ENCODE measurements at places on chromosomes 2 and 18.

DNA sequence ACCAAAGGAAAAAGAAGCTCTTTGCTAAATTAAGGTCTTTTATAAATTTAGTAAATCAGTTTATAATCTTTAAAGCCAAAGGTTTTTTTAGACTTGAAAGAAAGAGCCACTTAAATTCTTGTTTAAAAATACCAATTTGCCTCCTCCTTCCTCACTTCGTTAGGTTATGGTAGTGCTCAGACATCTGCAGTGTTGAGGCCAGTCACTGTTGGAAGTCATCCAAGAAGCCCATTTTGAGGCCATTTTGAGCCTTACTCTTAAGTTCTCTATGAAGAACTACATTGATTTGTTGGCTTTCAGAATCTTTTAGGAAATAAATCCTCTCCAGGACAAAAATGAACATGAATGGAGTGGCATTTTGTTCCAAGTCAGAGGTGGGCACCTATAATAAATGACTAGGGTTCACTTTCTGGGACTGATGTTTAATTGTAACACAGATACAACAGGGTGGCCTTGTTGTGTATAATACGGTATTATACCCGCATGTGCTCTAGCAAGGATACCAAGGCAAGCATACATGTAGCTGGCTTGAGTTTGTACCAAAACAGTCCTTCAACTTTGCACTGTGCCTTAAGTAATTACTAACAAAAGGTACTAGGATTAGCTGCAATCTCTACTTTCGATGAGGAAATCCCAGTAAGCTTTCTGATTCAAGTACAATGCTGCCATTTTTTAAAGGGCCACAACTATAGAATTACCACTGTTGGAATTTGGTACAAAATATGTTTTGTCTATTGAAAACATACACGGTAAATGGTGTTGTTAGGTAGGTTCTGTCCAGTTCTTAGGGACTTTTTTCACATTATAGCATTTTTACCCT, 22.8 kb downstream of the SLC66A3 start:
- peak; percentile 16 for DNase-seq

DNA sequence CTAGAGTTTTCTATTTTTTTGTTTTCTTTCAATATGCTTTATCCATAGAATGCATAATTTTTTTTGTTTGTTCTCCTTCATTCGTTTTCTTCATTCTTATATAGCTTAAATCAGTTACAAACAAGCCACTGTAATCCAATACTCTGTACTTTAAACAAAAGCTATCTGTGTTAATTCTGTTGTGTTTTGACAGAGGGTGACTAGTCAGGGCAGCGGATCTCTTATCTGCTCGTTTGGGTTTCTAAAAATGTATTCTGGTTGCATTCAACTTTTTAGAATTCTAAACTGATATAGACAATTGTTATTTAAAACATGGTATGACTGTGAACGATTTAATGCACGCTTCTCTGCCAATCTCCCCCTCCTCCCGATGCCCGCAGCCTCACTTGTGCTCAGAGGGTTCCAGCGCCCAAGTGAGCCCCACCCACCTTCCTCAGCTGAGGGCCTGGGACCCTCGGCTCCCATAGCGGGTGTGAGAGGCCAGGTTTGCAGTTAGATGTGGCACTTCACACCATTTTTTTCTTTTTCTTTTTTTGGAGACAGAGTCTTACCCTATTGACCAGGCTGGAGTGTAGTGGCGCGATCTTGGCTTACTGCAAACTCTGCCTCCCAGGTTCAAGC, 44.1 kb downstream of the NCK2 start:
- no peak for DNase-seq

DNA sequence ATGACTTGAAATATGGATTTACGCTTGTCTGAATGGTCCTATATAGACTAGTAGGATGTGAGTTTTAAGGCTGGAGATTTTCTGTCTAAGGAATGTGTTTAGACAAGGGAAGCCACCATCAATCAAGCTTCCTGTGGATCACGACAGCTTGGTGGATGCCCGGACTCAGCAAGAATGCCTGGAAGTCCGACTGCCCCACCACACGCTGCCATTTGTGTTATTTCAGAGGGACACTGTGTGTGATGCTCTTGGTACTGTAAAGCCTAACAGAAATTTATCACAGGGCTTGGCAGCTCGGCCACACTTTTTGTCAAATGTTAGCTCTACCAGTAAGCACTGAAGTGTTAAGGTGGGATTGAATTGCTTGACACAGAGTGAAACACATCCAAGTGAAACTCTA, 127.1 kb upstream of the CDH7 start:
- no peak for DNase-seq

- no peak for DNase-seq
Observed at GRCh38 chr2:222492683-222493082, 68.3 kb downstream of the SGPP2 start.

GRCh38 chr2:199273042-199273511, 184.7 kb downstream of the SATB2 start:
- DNase-seq: no peak

DNA sequence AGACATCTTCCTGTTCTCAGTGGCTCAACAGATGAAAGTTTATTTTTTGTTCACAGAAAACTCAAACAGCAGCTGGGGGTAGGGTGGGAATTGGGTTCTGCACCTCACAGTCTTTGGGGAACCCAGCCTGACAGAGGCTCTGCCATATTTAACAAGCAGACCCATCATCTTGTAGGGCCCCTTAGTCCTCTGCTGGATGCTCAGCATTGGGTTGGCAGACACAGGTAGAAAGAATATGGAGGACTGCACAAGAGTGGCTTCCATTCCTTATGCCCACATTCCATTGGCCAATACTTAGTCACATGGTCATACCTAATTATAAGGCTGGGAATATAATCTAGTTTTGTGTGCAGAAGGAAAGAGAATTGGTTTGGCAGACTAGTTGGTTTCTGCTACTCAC, 89.1 kb downstream of the MYO3B start:
- no peak for DNase-seq

GRCh38 chr2:148814143-148814859, 60.7 kb upstream of the KIF5C start:
- DNase-seq: no peak

GRCh38 chr18:72544092-72544886, at the start of gene CBLN2:
Gene CBLN2 (minus strand): TSS chr18:72544342. CDS start chr18:72542160, 2,182 bp downstream.
- DNase-seq: peak; percentile 91

DNA sequence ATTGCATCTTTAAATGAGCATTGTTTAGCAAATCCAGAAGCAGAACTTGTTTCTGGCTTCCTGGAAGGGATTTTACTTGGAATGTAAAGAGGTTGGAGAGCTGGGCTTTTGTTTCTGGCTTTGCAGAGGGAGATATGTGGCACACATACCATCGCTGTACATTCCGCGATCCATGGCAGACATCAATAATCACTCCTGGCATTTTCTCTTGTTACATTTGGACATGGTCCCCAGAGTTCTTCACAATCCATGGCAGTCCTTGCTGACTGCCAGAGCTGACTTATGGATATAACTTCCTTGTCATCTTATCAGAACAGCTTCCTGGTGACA, 445.6 kb upstream of the SPRED2 start:
- no peak for DNase-seq

DNA sequence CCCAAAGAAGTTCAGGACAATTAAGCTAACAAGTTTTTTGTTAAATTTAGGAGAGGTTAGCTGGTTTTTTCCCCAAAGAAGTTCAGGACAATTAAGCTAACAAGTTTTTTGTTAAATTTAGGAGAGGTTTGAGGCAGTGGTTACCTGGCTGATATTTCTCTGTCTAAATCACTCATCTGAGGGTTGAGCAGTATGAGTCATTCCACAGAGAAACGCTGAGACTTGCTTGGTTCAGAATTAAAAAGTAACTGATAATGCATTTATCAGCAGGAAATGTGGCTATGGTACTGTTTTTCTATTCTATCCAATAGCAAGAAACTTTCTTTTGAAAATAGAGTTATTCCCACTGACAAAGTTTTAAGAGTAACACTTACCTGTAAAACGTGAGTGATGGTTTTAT, 22.8 kb upstream of the KIDINS220 start:
- no peak for DNase-seq

- DNase-seq: no peak
Observed at GRCh38 chr2:84879584-84880394, 1.1 kb downstream of the TRABD2A start.

- no peak for DNase-seq
Observed at GRCh38 chr2:137161250-137161649, 395.9 kb downstream of the THSD7B start.

GRCh38 chr2:185278761-185279160, 459.8 kb upstream of the FSIP2 start:
- DNase-seq: no peak

All from NCI-H345 (cell line).